NCI-H1105 (cell line): ENCODE measurements at places on chromosomes 1 and 21.
A peak's percentile ranks its signal among the peaks of the same experiment; 100 is the strongest.

GRCh38 chr1:47624531-47624930, 186.7 kb downstream of the FOXD2 start:
- peak; percentile 26 for DNase-seq

DNA sequence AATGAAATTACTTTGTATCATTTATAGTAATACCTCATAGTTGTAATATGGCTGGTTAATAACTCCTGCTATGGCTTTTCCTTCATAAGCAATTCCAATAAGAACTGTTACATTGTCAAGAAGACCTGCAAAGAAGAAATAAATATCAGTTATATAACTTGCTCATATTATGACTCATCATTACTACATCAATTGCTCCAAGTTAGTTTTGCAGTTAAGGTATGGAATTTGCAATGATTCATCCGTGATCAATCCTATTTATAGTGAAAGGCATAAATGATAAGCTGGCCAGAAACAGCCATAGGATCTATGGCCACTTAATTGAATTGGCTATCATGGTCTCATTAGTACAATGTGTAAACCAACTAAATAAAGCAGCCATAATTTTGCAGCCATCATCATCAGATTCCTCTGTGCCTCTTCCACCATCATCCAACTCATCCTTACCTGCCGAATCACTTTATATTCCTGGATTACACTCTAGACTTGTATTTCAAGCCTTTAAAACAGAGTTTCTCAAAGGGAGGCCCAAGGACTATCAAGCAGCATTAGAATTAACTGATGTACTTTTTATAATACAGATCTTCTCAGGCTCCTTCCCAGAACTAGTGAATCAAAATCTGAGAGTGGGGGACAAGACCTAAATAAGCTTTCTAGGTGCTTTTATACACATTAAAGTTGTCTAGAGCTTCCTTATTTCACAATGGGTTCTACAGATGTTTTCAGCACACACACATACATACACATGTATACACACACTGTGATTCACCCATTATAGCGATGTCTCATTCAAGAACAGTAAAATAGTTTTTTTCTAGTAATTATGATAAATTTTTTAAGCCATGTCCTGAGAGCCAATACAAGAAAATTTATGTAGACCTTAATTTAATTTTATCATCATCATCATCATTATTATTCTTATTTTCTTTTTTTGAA, 21.2 kb upstream of the EPRS1 start:
- DNase-seq = no peak

DNA sequence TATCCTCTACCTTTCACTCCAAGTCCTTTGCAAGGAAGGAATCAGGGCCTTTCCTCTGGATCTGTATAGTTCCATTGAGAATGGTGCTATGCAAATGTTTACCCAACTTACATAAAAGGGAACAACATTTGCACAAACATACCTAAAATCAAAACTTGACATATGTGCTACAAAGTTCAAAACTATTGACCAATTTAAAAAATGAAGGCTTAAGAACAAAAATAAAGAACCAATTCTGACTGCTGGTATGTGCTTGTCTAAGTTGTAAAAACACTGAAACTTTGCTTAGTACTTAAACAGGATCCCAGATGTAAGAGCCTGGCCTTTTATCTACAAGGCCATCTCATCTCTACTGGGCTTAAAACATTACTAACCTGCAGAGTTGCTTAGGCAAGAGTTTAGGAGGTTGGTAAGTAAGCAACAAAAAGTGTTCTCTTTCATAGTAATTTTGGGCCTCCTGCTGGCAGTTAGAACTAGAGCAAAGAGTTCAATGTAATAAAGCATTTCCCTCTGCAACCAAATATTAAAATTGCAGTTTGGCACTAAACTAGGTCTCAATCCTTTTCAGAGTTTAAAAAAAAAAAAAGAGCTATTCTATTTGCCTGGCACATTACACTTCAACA, 2.0 kb downstream of the SCMH1 start:
- peak; percentile 4 for DNase-seq

DNA sequence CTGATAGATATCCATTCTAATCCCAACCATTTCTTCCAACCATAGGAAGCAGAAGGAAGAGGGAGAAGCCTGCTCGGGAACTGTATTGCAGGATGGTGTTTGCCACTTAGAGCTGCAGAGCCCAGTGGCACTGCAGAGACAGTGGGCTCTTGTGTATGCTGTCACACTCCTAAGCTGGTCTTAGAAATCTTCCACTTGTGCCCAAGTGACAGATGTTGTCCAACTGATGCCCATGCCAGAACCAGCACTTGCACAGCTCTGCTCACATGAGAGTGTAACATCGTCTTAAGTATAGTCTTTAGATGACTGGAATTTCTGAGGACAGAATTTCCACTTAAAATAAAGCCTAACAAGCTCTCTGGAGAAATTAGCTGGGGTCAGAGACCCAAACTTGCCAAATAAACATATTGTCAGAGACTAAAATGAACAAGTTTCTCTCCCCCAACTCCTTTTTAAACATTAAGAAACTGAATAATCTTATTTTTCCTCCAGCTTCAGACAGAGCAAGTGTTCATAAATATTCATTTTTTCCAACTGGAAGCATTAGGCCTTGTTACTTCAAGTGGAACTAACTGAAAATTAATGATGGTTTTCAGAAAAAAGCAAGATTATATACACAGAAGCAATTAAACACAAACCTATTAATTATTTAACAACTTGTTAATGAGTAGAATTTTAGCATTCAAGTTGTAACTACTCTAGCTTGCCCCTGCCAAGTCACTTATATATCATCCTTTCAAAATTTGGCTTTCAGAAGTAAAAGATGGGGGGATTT, 577.3 kb downstream of the AJAP1 start:
- DNase-seq = no peak

DNA sequence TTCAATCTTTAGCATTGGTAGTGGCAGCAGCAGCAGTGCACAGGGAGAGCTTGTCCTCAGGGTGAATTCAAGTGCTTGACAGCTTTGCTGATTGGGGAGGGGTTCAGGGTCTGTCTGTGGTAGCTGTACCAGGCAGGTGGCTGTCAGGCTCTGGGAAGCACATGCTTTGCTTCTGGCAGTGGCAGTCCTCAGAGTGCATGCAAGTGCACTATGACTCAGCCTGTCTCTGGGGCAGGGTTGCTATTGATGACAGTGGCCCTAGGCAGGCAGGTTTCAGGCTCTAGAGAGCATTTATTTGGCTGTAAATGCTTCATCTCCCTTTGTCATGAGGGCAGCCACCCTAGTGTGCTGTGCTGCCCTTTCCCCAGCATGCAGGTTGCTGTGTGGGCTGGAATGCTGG, 251.9 kb upstream of the LRRC7 start:
- no peak for DNase-seq
